ENCODE measurements at places on chromosomes 5 and 9. TPM values are rescaled to one million over a fixed set of nuclear protein-coding genes. Genes with fewer than 3 reads are reported as not detected.

The SYK gene
- polyA plus RNA-seq: 27.3 TPM

- no peak overlapping the region for H3K27ac ChIP-seq
- peaks cover 15% of the 10 kb centered on the region for H3K27me3 ChIP-seq
- no peak overlapping the region for H3K4me3 ChIP-seq
- no peaks in the 10 kb centered on the region for H3K36me3 ChIP-seq
Observed at GRCh38 chr9:19931098-19931890, 142.5 kb upstream of the SLC24A2 start.

DNA sequence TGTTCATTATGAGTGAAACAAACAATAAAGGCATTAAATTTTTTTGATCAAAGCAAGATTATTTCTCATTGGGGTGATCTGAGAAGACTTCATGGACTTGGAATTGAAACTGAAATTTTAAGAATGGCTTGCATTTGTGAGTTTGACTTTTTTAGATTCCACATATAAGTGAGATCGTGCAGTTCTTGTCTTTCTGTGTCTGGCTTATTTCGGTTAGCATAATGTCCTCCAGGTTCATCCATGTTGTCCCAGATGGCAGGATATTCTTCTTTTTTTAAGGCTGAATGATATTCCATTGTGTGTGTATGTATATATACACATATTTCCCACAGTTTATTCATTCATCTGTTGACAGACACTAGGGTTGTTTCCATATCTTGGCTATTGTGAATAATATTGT, 716.5 kb downstream of the PRELID2 start:
- H3K4me3 ChIP-seq: no peak overlapping the region
- DNase-seq: no peak
- H3K36me3 ChIP-seq: no peaks in the 10 kb centered on the region
- no peaks in the 10 kb centered on the region for H3K27me3 ChIP-seq
- no peak overlapping the region for H3K27ac ChIP-seq

The F12 gene
- 1.0 TPM for polyA plus RNA-seq

The SLC44A1 gene
- 49.8 TPM for polyA plus RNA-seq

DNA sequence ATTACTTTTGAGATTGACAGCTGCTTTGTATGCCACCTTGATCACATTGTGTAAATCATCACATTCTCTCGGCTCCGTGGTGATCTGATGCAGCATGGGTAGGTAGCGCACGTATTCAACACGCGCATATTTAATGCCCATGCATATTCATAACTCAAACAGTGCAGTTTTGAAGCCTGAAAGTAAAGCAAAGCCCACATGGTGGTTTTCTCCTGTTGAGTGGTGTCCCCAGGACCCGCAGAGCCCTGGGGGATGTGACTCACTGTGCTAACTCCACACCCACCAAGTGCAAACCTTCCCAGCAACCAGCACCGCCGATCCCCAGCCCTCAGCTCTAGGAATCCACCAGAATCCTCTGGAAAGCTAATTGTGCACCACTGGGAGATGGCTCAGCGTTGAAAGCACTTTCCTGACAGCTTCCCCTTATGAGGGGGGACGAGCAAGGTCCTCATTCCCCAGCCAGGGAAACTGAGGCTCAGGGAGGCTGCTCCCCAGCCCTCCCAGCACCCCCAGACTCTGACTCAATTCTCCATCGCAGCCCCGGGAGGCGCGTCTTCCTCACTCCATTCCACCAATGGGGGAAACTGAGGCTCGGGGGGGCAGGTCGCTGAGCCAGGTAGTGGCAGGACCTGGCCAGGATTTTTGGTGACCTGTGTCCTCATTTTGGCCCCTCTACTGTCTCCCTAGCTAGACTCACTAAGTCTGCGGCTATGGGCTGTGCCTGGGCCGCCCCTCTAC, 46.4 kb downstream of the SARDH start:
- no peak overlapping the region for H3K4me3 ChIP-seq
- DNase-seq: no peak
- no peaks in the 10 kb centered on the region for H3K4me1 ChIP-seq
- no peak overlapping the region for H3K27ac ChIP-seq

- H3K27me3 ChIP-seq: no peaks in the 10 kb centered on the region
- no peaks in the 10 kb centered on the region for H3K4me1 ChIP-seq
- H3K27ac ChIP-seq: no peak overlapping the region
- peaks cover 13% of the 10 kb centered on the region for H3K36me3 ChIP-seq
- H3K4me3 ChIP-seq: no peak overlapping the region
Observed at GRCh38 chr5:64811050-64811640, 42.4 kb downstream of the CWC27 start.

DNA sequence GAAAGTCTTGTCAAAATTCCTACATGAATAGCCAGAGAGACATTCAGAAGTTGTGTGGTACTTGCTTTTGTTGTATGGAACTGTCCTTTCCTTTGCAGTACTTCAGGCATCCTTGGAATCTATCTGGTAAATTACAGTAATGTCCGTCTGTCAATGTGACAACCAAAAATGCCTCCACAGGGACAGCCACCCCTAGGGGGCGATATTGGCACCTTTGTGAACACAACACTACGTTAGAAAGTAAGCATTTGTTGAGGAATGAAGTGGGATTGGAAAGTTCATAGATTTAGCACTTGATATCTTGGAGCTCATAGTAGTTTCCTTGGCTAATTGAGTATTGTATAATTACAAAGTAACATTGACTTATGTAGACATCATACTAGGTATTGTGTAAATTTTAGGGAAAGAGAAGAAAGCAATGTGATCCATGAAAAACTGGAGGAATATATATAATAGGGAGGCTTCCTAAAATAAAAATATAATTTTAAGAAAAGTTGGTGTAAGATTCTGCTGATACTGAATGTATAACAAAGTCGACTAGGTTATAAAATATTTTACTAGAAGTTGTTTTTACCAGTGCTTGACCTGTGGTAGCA, 32.7 kb downstream of the TMEFF1 start:
- H3K27ac ChIP-seq: no peak overlapping the region
- H3K36me3 ChIP-seq: no peaks in the 10 kb centered on the region
- peak; percentile 14 for DNase-seq
- H3K27me3 ChIP-seq: no peaks in the 10 kb centered on the region

DNA sequence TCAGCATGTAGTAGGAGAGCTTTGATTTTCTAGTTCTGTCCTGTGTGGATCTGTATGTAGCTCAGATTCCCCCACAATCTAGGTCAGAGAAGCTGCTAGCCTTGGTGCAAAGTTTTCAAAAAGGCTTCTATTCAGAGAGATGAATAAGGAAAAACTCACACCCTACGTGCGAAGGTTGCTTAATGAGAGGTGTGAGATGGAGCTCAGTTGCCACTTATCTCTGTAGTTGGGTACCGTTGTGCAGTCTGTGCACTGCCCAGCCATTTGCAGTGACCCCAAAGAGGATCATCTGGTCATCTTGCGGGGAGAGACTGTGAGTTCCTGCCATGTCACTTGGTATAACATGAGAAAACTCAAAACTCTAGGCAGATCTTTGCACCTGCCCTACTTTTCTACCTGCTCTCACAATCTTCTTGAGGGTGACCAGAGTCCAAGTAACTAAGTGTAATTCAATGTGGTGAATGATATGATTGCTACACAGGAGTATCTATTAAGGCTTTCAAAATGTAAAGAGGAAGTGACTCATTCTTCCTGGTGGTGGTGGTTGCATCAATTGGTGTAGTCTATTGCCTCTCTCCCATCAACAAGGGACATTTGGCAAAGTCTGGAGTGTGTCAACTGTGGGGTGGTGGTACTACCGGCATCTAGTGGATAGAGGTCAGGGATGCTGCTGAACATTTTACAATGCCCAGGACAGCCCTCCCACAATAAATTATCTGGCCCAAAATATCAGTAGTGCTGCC, 65.2 kb downstream of the TMC1 start:
- peak; percentile 78 for DNase-seq
- H3K27me3 ChIP-seq: no peaks in the 10 kb centered on the region
- H3K4me1 ChIP-seq: peaks cover 23% of the 10 kb centered on the region
- H3K4me3 ChIP-seq: no peak overlapping the region
- peak overlapping the region; percentile 88 for H3K27ac ChIP-seq
- H3K36me3 ChIP-seq: no peaks in the 10 kb centered on the region

The SPINK13 gene
- polyA plus RNA-seq: not detected

GRCh38 chr5:87755360-87755759, 342.6 kb upstream of the CCNH start:
- H3K36me3 ChIP-seq: no peaks in the 10 kb centered on the region
- no peak overlapping the region for H3K4me3 ChIP-seq
- no peaks in the 10 kb centered on the region for H3K27me3 ChIP-seq
- no peak overlapping the region for H3K27ac ChIP-seq

GRCh38 chr9:109311731-109312130, 9.1 kb downstream of the EPB41L4B start:
- H3K36me3 ChIP-seq: no peaks in the 10 kb centered on the region
- H3K27ac ChIP-seq: no peak overlapping the region
- no peaks in the 10 kb centered on the region for H3K27me3 ChIP-seq
- H3K4me1 ChIP-seq: peaks cover 59% of the 10 kb centered on the region
- DNase-seq: no peak
- no peak overlapping the region for H3K4me3 ChIP-seq

The NDOR1 gene
- polyA plus RNA-seq: 12.1 TPM

The MRPS27 gene
- polyA plus RNA-seq: 52.7 TPM

- H3K4me3 ChIP-seq: no peak overlapping the region
- H3K36me3 ChIP-seq: no peaks in the 10 kb centered on the region
- no peaks in the 10 kb centered on the region for H3K27me3 ChIP-seq
- no peak overlapping the region for H3K27ac ChIP-seq
Observed at GRCh38 chr5:30401479-30402058, 791.9 kb upstream of the CDH6 start.

The DAB2IP gene
- 33.0 TPM for polyA plus RNA-seq

GRCh38 chr5:54719384-54720283, 202.1 kb downstream of the SNX18 start:
- no peak overlapping the region for H3K4me3 ChIP-seq
- H3K4me1 ChIP-seq: no peaks in the 10 kb centered on the region
- DNase-seq: no peak
- H3K27ac ChIP-seq: no peak overlapping the region

The NUTM2F gene
- polyA plus RNA-seq: not detected

DNA sequence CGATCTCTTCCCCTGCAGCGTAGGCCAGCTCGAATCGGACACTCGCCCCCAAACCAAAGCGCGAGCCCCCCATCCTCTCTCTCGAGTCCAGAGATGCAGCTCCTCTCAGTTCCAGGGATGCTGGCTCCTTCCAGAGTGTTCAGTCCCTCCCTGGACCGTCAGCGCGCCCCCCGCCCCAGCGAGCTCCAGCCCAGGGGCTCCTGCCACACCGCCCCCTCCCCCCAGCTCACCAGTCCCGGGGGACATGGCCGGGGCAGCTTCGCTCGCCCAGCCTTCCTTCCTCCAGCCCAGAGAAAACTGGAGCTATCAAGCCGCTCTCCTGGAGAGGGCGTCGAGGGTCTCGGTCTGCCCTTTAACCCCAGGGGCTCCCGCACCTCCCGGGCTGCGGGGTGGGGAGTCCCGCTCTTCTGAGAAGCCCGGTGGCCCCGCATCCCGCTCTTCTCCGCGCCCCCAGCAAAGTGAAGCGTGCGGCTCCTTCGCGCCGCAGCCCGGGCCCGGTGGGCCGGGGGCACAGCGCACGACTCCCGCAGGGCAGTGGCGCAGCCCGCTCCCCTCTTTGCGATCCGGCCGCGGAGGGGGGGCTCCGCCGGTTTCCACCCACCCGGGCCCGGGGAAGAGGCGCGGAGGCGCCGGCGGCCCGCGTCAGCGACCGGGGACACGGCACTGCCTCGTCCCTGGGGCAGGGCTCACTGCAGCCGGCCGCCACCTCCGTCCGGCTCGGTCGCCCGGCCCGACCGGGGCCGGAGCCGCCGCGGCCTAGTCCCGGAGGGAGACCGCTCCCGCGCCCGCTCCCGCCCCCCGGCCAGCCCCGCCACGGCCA, 587 bp downstream of the MIER3 start:
- peak; percentile 61 for DNase-seq
- no peaks in the 10 kb centered on the region for H3K27me3 ChIP-seq
- no peaks in the 10 kb centered on the region for H3K4me1 ChIP-seq
- peak overlapping the region; percentile 68 for H3K4me3 ChIP-seq
- H3K27ac ChIP-seq: peak overlapping the region; percentile 67
- H3K36me3 ChIP-seq: peaks cover 4% of the 10 kb centered on the region

DNA sequence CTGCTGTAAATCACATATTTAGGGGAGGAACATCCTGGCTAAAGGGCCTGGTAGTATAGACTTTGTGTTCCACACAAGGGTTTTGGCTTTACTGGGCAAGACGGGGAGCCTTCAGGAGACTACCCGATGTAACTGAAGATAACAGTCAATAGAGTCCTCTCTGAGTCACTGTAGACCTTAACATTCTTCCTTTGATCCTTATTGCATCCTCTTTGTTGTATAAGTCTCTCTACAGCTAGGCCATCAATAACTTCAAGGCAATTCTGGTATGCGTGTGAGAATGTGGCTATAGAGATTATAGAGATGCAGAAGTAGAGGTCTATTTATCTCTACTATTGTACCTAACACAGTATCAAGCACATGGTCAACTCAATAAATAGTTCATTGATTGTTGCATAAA, 67.3 kb upstream of the STK32A start:
- H3K4me1 ChIP-seq: peaks cover 21% of the 10 kb centered on the region
- no peaks in the 10 kb centered on the region for H3K27me3 ChIP-seq

The DEPDC1B gene
- polyA plus RNA-seq: 15.3 TPM

- no peaks in the 10 kb centered on the region for H3K4me1 ChIP-seq
- H3K27me3 ChIP-seq: no peaks in the 10 kb centered on the region
- no peaks in the 10 kb centered on the region for H3K36me3 ChIP-seq
Observed at GRCh38 chr9:61674882-61675281, 485.0 kb downstream of the SPATA31A7 start.

The LCN12 gene
- polyA plus RNA-seq: 121 TPM

The ARSI gene
- 2.2 TPM for polyA plus RNA-seq

The CORO2A gene
- polyA plus RNA-seq: 57.6 TPM

DNA sequence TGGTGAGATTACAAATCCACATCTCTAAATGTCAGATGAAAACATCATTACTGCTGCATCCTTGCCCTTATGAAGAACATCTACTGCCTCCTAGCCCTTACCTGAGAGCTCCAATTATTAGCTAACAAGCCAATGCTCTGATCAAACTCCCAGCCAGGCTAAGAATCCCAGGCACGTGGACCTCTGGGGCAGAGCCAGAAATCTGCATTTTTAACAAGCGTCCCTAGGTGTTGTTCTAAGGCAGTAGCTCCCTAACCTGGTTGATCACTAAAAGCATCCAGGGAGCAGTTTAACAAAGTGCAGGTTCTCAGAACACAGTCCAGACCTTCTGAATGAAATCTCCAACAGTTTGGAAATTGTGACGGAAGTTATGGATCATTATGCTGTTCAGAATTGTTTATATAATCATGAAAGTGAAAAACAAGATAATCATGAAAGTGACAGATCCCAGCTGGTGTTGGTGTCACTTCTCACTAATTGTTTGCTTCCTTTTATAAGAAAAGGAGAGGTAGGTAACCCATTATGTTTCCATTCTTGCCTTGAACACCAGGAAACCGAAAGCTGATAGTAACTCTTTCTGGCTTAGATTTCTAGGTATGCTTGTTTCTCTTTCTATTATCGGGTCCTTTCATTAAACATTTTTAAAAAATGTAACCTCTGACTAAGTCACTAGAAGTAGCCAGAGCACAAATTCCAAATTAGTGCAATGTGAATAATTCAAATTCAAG, 216.5 kb upstream of the NR4A3 start:
- no peak for DNase-seq
- H3K36me3 ChIP-seq: no peaks in the 10 kb centered on the region
- H3K27me3 ChIP-seq: no peaks in the 10 kb centered on the region
- no peaks in the 10 kb centered on the region for H3K4me1 ChIP-seq
- no peak overlapping the region for H3K27ac ChIP-seq
- no peak overlapping the region for H3K4me3 ChIP-seq

DNA sequence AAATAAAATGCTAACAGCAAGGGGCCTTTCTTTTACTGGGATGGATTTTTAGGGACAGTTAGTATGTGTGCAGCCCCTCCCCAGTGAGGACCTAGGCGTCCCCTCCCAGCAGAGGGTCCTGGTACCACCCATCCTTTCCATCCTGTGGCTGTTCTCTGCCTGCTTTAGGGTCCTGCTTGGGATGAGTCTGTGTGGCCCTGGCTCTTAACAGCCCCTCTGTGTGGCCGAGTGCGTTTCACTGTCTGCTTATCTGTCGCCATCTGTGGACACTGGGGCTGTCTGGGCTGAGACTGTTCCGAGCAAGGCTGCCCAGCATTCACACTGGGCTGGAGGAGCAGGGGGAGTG, 17.0 kb downstream of the WNK2 start:
- H3K27me3 ChIP-seq: no peaks in the 10 kb centered on the region
- H3K4me1 ChIP-seq: peaks cover 65% of the 10 kb centered on the region

Data from large intestine (tissue), 12 donors.